ENCODE measurements at places on chromosomes 7 and 10.

DNA sequence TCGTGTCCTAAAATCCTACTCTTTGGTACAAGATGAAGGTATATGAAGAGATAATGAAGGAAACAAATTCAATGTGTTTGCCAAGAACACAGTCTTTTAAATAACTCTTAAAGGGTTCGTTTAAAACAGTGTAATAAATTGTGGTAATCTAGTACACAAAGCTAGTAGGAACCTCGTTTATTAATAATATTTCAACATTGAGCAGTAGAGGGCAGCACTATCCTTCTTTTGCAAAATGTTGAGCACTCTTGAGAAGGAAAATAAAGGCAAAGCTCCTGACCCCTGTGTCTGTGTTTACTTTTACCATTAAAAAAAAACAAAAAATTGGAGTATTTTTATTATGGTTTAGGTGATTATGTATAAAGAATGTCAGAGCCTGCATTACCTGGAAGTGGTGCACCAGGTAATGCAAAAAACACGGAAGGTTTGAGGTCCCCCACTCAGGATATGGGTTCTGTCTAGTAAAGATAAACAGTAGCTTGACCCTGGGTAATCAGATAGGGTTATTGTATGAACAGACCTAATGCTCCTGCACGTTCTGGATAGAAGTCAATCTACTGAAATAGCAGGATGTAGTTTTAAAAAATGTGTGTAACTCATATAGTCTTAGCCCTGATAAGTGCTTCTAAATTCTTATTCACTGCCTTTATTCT lies 5.7 kb upstream of the GOT1 start:
- DNase-seq: no peak

DNA sequence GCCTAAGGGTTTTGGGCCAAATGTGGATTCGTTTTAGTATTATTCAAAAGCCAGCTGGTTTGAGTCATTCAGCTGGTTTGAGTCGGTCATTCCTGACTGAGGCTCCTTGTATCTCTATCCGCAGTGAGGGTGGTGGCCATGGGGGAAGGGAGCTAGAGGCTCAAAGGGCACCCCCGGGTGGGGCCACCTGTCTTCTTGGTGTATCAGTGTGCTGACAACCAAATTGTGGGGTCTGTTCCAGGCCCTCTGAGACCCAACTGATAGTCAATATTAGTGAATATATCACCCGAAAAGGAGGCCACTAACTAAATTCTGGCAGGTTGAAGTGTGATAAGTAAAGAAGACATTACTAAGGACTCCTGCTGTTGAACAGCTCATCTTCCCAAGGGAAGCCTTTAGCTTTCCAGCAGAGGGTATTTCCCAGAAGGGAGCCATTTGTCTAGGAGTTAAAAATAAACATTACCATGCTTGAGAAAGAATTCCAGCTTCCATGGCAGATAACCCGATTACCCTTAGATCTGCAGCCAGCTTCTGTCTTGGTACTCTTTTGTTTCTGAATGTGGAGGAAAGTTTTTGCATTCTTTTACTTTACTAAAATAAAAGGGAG lies 29.9 kb upstream of the DDX50 start:
- DNase-seq: no peak

- no peak for DNase-seq
Observed at GRCh38 chr10:19811540-19811939, 4.7 kb upstream of the PLXDC2 start.

GRCh38 chr7:142566271-142566670 lies 183.0 kb upstream of the PRSS1 start:
- no peak for DNase-seq
